ENCODE measurements at places on chromosomes 6 and 20.

DNA sequence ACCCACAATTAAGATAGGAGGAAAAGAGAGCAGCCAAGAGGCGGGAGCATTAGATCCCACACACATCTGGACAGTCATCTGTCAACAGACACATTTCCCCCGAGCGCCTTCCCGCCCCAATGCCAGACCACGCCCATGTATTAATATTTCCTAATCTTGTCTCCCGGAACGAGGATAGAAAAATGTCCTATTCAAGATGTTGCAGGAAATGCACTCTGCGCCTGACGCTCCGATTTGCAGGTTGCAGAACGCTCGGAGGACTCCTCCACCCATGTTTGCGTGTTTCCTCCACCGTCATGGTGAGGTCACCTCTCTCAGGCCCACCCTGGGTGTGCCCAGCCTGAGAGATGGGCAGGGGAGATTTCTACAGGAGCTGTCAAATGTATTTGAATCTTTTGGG lies 215.2 kb downstream of the TAF4 start:
- no peak for DNase-seq

DNA sequence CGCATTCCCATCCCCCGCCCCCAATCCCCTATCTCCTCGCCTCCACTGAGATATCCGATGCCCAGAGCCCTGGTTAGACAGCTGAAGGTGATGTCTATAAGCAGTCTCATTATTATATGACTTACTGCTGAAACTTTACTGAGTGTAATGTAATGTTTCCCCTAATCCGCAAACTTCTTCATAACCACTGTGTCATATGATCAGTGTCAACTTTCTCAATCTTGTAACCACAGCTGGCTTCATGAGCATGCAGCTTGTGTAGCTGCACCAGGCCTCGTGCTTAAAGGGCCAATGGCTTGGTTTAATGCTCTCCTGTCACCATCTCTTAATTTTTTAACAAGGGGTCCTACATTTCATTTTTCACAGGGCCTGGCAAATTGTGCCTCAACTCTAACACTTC lies 8.1 kb downstream of the ASIP start:
- no peak for DNase-seq

DNA sequence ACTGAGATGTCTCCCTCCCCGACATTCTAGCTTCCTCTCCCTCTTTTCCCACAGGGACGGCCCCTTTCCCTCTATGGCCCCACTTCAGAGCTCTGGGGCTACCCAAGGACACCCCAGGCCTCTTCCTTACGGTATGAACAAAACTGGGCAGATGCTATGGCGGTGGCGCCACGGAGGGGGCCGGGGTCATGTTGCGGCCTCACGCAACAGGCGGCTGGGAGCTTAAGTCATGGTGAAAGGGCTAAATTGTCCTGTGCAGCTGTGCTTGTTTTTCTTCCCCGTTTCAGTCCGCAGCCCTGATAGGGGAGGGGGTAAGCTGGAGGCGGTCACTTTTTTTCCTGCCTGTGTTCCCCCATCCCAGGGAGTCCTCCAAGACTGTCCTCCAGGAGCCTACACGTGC lies 17.6 kb upstream of the KIAA1755 start:
- DNase-seq: no peak

- DNase-seq: no peak
Measured at GRCh38 chr6:72238900-72239299, 352.6 kb downstream of the RIMS1 start.

GRCh38 chr20:33097001-33097400 lies 17.6 kb downstream of the BPIFB4 start:
- no peak for DNase-seq

GRCh38 chr20:1415667-1416468 lies 23.0 kb upstream of the FKBP1A start:
- no peak for DNase-seq

DNA sequence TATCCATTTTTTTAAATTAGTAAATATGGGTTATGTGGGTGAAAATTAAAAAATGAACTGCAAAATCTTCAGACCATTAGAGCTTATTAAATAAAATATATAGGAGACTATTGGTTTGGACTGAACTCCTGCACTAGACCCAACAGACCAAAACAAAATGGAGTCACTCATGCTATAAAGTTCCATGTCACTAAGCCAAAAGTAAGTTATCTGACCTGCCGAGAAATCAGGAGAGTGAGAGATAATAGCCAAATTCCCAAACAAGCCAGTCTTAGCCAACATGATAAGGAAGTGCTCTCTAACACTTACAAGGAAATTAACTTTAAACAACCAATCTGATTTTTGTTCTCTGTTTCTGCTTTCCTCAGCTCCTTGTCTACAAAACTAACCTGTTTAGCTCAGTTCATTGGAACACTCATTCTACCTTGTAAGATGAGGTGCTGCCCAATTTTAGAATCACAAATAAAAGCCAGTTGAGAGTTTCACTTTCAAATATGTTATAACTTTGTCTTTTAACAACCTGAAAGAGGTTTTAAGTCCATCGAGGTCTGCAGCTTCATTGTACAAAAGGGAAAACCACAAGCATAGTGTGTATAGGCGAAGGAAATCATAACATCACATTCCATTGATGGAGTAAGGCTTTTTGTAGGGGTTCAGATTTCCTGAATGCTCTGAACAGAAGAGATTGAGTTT lies 220.5 kb downstream of the TENT5A start:
- no peak for DNase-seq

GRCh38 chr6:82040405-82041221 lies 206.9 kb downstream of the IBTK start:
- DNase-seq: peak; percentile 36

Measured in HuH-7 (cell line).